Upper lobe of left lung (tissue), 6 donors: ENCODE measurements at places on chromosomes 5 and 9.

DNA sequence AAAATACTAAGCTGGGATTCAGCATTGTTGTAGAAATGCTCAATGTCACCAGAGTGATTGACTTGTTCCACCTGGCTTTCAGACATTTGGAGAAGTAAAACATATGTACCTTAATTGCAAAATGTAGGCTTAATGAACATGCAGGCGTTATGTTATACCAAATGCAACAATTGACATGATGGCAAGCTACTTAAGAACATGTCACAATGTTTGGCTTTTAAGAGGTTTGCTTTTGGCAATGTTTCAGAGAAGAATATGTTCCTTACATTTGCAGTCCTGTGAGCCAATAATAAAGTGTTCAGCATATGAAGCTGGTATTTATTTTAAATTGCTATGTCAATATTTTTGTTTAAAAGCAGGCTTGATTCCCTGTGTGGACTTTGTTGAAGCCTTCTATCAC lies 111.7 kb upstream of the NUDT12 start:
- no peak for DNase-seq

DNA sequence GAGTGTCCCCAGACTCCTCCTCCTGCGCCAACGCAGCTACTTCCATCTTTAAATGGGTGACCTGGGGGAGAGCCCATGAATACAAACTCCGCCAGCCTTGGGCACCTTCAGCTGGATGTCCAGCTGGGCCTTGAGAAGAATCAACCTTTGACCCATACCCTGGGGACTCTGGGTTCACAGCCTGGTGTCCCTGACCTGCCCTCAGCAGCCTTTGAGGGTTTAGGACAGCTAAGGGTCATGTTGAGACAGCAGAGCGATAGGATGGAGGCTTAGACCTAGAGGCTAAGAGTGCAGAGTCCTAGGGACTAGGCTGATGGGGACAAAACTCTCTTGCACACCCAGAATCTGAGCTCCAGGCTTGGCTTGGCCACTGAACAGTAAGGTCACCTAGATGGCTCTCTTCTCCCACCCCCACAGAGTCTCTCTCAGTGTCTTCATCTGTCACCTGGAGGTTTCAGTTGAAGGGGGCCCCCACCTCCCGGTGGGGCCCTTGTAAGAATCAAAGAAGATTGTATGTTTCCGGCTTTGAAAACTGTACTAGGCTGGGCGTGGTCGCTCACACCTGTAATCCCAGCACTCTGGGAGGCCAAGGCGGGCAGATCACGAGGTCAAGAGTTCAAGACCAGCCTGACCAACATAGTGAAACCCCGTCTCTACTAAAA lies 6.7 kb upstream of the AQP3 start:
- DNase-seq = no peak

DNA sequence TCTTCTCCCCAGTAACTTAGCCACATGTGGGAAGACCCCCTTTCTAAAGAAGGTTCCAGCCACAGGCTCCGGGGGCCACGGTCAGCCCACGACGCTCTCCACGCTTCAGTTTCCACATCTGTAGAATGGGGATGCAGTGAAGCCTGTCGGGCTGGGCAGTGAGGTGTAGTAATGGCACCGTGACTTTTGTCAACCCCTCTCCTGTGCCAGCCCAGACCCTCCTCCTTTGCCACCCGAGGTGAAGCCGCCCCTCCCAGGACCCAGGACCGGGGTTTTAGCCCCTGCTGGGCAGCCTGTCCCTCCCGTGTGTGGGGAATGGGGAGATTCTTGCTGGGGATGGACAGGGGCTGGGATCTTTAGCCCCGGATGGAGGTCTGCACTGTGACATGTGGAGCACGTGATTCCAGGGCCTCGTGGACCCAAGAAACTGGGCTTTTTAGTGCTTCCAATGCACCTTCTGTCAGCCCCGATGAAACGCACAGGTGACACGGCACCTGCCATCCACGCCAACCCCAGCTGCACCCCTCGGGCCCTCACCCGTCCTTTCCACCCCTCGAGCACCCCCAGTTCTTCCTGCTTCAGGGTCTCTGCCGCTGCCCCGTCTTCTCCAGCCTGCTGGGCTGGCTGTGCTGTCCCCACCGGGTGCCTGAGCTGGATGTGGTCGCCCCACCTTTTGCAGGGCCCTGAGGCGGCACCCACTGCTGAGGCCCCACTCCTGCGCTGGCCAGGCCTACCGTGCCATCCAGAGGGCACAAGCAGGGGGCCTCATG lies 13.4 kb upstream of the RNU6ATAC start:
- DNase-seq = peak; percentile 37

- peak; percentile 81 for DNase-seq
Measured at GRCh38 chr9:133994353-133995011, 2.4 kb upstream of the VAV2 start.

DNA sequence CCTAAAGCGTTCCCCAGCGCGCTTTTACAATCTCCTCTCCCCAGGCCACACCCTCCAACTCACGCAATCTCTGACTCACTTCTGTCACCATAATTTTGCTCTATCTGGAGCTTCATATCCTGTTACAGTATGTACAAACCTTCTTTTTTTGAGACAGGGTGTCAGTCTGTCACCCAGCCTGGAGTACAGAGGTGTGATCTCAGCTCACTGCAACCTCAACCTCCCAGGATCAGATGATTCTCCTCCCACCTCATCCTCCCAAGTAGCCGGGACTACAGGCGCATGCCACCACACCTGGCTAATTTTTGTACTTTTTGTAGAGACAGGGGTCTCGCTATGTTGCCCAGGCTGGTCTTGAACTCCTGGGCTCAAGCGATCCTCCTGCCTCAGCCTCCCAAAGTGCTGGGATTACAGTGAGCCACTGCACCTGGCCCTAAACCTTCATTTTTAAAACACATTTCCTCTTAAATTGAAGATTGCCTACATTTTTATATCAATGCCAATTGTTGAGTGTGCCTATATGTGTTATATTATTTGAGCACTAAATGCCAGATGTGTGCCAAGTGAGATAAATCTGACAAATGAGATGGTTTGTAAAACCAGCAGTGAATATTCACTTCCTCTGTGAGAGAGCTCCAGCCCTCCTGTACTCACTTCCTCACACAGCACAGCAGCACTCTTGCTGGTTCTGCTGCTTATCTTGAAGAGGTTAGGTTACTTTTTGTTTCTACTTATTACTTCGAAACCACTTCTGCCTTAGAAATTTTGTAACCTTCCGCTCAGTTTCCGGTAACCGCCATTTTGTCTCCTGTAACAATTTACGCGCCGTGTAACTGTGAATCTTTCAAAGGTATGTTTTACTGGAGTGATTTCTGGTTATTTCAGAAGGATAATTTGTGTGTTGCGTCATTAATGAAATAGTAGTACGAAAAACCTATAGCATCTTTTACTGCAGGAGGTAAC lies 57.9 kb downstream of the DOCK8 start:
- no peak for DNase-seq

- DNase-seq = peak; percentile 32
Measured at GRCh38 chr5:55236800-55237199, 3.4 kb upstream of the CCNO start.
